ENCODE measurements at places on chromosomes 3 and 15.

- no peak for DNase-seq
Observed at GRCh38 chr3:177312491-177312890, 115.2 kb upstream of the TBL1XR1 start.

- no peak for DNase-seq
Observed at GRCh38 chr15:40451527-40452158, 10.9 kb downstream of the BAHD1 start.

GRCh38 chr15:53160092-53160704 is 370.1 kb upstream of the ONECUT1 start:
- DNase-seq, result no peak

DNA sequence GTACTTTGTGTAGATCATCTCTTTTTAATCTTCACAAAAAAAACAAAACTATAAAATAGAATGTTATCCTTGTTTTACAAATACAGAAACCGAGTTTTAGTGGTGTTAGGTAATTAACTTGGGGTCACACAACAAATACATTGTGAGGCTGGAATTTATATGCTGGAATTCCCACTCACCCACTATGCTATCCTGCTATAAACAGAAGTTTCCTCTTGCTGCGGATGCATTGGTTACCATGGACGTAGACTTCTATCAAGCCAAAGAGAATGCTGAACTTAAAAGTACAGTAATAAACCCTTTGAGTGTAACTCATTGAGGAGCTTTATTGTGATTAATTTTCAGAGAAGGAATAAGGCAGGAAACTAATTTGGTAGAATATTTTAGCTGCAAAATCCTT is 9.2 kb downstream of the SNAP23 start:
- DNase-seq, result no peak

GRCh38 chr3:19467761-19468160 is 319.5 kb downstream of the KCNH8 start:
- no peak for DNase-seq

GRCh38 chr3:51676102-51676640 is 5.1 kb downstream of the TEX264 start:
- DNase-seq, result no peak

- DNase-seq, result no peak
Observed at GRCh38 chr3:1783995-1784394, 314.7 kb upstream of the CNTN4 start.

GRCh38 chr3:117192888-117193287 is 483.3 kb downstream of the TUSC7 start:
- DNase-seq, result no peak

DNA sequence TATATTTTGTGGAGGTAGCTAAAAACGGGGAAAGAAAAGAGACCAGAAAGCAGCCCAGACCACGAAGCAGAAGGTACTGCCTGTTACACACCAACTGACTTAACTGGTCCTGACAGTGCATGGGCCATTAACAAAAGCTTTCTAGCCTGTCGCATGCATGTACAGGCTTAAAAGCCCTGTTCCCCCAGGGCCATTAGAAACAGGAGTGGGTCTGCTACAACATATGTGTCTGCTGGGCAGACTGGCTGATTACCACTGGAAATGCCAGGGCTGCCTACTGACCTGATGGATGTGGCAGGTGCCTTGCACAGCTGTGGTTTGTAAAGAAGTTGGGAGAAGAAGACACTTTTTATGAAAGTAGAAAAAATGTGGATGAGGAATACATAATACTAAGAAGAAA is 137.4 kb downstream of the GAP43 start:
- DNase-seq, result no peak

DNA sequence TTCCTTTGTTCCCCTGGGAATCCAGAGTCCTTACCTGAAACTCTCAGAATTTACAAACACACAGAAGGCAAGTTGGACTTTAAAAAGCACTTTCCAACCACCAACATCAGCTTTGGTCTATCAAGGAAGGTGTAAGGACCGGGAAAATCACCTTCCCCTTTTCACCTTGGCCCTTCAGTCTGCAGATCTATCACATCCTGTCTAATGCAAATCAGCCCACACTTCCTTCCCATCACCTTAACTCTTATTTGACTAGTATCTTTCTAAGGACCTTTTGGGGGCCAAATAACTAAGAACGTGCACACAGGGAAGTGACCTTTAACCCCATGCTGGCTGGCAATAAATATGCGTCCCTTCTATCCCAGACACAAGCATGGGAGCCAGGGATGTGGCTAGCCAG is 320.6 kb downstream of the ARRDC4 start:
- DNase-seq, result no peak

DNA sequence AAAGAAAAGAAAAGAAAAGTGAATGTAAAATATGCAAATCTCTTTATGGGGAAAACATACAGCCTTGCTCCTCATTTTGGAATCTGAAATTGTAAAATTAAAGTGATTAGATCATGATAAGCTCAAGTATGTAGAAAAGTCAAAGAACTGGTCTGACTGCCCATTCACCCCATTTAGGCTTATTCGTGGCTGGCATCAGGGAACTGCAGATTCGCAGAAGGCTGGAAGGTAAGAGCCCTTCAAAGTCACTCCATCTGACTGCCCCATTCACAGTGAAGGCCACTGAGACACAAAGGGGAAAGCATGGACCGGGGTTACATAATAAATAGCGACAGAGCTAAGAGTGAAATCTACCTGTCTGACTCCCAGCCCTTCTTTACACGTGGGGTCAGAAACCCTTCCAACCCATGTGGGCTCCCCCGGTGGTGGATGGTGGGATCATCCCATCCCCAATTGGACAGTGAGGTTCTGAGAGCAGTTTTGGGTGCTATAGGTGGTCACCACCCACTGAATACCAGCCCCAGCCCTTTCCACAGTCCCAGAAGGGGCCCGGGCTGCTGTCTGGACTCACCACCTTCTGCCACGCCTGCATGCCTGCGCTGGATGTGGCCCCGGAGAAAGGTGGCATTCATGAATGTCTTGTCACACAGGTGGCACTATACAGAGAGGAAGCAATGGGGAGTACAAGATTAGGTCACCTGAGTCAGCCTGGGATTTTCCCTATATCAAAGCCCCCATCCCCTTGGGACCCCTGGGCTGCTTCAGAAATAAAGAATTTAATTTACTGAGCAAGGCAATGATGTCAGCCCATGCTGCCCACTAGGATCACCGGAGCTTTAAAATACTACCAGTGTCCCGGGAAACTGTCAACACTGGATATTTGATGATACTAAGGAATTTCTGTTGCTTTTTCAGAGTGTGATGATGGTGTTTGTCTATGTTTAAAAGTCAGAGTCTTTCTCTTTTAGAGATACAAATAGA is 17.9 kb downstream of the DZIP1L start:
- no peak for DNase-seq

DNA sequence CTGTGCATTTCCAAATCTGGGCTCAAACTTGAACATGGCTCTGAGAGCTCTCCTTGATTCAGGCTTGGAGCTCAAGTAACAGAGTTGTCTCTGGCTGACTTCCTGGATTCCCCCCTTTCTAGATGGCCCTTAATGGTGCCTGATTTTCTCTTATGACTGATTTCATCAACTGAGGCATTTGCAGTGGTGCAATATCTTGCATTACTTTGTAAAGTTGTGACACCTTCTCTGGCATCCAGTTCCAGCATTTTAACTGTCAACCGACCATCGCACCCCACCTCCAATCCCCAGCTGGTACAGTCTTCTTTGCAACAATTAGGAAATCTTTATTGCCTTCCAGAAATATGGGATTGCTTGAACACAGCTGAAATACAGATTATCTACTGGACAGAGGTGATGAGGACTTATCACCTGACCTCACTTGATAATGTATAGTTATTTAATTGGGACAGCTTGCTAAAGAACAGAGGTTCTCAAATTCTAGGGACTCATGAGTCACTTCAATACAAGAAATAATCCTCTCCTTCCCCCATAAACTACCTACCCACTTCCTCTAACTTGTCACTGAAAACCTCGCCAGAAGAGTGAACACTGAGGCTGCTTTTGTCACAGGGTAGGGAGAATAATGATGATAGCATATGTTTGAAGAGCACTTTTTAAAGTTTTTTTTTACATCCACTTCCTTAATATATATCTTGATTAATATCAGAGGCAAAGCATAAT is 41.8 kb downstream of the FILIP1L start:
- no peak for DNase-seq

DNA sequence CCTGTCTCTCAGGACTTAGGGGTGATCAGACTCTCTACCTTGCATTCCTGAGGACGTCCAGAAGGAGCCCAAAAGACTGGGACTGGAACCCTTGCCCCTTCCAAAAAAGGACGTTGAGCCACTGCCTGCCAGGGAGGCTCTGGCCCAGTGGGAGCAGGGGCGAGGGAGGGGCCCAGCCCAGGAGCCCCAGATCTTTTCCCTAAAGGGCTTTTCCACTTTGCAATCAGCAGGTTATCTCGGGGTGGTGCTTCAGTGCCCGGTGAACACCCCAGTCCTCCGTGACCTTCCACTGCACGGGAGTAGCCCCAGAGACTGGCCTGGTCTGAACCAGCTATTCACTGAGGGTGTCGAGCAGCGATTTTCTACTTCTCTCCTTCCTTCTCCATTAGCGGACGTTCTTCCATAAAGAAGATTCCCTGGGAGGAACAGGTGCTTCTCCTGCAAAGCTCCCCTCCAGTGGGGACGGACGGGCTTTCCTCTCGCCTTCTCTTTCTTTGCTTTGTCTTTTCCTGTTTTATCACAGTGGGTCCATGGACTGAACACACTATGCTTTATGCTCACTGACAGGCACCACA is 113.7 kb downstream of the CHSY1 start:
- DNase-seq, result no peak

GRCh38 chr3:161818106-161818505 is 321.5 kb downstream of the OTOL1 start:
- no peak for DNase-seq

- no peak for DNase-seq
Observed at GRCh38 chr3:36904641-36905040, 40.2 kb downstream of the TRANK1 start.

GRCh38 chr3:126351086-126351770 is 6.0 kb downstream of the KLF15 start:
- DNase-seq, result no peak

DNA sequence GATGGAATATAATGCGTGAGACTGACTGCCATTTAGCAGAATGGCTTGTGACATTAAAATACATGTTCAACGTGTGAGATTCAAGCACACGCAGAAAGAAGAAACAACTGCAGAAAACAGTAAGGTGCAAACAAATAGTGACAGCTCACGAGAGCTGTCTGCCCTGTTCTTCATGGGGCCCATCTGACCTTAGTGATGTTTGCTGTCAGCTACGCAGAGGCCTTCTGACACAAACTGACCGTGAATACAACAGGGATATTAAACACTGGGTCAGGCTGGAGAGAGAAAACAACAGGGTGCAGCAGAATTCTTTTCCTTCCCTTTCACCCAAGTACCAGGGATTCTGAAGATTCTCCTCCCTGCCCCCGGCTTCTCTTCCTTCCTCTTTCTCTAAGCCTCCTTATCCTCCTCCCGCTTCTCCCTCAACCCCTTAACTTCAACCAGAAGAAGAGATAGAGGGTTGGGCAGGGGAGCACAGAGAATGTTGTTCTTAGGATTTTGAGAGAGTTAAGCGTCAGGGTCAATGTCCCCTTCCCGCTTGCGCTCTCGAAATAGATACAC is 2.1 kb downstream of the TNFAIP8L3 start:
- DNase-seq, result no peak

- no peak for DNase-seq
Observed at GRCh38 chr3:56620371-56620770, 62.7 kb downstream of the TASOR start.

GRCh38 chr3:194377708-194378107 is 8.2 kb upstream of the LRRC15 start:
- DNase-seq, result no peak

- no peak for DNase-seq
Observed at GRCh38 chr15:65042776-65043327, 2.3 kb upstream of the SLC51B start.

DNA sequence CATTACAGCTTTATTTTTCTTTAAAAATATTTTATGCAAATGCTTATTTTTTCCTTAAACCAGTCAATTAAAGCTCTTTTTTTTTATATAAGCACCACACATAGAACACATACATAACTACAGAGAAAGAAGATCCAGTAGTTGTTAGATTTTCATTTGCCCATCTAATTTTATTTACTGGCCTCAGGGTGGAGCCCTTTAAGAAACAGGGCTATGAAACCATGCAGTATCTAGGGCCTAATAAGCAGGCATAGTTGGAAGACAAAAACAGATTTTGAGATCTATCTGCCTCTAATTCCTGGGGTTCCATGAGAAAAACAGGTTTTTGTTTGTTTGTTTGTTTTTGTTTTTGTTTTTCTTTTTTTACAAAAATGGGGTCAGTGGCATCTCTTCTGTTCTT is 120.6 kb downstream of the BCHE start:
- DNase-seq, result no peak

DNA sequence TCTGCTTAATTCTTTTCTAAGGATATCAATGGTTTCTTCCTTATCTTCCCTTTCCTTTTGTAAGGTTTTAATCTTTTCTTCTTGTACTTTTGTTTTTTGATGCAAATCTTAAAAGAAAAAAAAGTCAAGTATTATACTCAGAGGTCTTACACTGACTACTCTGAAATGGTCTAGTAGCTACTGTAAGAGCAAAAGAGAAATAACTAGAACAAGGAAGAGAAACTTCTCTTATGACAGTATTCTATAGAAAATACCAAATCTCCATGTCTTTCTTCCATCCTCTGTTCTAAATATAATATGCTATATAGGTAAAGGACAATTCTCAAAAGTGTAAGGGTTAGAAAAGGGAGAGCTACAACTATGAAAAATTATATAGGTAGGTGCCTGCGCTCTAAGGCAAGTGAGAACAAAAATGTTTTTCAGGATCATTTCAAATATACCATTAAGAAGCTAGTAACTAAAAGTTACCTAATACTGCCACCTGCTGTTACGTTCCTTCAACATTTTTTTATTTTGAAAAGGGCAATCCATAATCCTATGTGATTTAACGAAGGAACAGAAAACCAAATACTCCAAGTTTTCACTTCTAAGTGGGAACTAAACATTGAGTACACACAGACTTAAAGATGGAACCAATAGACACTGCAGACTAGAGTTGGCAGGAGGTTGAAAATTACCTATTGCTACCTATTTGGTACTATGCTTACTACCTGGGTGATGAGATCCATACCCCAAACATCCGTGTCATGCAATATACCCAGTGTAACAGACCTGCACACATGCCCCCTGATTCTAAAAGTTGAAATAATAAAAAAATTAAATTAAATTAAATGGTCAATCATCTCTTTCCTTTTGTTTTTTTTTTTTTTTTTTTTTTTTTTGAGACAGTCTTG is 36.7 kb downstream of the CIP2A start:
- DNase-seq, result peak; percentile 3

GRCh38 chr15:61116825-61117224 is 112.3 kb downstream of the RORA start:
- DNase-seq, result no peak

- DNase-seq, result no peak
Observed at GRCh38 chr3:50164984-50165909, 10.1 kb downstream of the SEMA3F start.

GRCh38 chr3:14453876-14454638 is 51.7 kb downstream of the SLC6A6 start:
- DNase-seq, result no peak

GRCh38 chr3:100992231-100993012 is 799 bp downstream of the ABI3BP start:
- no peak for DNase-seq
